Activated T-cell treated with anti-CD3 and anti-CD28 coated beads, Interleukin-2, amount 50 U/mL, for 72 hours (primary cell): ENCODE measurements at places on chromosomes 1 and 21. TPM values are rescaled to one million over a fixed set of nuclear protein-coding genes. Genes with fewer than 3 reads are reported as not detected.
A peak's percentile ranks its signal among the peaks of the same experiment; 100 is the strongest.

DNA sequence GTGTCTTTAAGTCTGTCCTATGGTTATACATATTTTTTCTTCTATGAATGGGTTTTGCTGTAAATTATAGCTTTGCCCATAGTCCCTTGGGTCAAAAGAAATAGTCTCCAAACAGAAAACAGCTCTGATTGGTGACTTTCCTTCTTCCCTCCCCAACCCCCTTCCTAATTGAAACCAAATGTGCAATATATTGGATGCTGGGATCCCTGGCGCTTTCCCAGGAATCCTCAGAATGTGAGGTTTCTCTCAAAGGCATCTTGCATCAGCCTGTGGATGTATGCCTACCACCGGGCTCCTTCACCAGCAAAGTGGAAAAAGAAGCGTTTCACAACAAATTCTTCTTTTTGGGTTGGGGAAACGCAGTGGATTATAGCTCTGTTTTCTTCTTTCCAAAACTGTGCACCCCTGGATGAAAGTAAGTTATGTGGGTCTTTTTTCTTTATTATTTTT, at the start of gene DDR2:
Gene DDR2 (plus strand): TSS at position 248 of the 450 bp plus-strand sequence. CDS start 86,600 bp downstream, outside the sequence.
- no peak for DNase-seq

- no peak for DNase-seq
Measured at GRCh38 chr1:981955-982558, at the start of gene PERM1. PERM1 (minus strand) TSS chr1:982093; CDS start chr1:981029, 1,064 bp downstream.

DPH5 gene
- 64.2 TPM for total RNA-seq

GRCh38 chr1:200535605-200536004, 84.9 kb downstream of the KIF14 start:
- peak; percentile 17 for DNase-seq

DNA sequence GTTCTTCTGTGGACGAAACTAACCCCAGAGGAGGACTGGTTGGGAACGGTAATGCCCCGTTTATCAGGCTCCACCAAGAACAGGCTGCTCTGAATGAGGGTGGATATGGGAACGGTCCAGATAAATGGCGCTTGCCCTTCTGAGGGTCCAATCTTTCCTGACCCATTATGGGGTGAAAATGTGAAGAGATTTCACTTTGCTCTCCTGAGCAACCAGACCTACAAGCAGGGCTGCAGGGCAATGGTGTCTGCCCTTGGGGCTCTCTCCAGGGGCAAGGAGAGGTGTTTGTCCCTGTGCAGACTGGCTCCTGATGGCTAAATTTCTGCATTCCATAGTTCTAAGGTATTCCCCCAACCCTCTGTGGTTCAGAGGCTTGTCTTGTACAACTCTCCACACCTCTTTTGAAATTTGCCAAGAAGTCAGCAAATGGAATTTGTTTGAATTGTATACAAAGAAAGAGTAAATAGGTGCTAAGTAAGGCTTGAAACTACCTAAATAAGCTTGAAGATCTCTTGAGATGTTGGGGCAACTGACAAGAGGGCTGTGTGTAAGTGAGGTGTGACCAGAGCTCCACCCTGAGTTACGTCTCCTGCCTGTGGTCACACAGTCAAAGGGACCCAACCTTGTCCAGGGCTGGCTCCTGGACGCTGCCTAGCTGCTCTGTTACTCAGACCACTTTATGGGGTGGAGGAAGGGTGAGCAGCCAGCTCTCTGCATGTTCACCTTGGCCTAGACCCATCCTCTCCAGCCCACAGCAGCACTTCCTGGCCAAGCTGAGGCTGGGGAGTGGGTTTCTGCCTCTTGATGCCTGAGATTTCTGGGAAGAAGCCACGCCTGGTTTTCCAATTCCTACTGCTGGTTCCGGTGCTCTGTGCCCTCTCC, 24.8 kb downstream of the SLC2A1 start:
- DNase-seq: no peak

- DNase-seq: no peak
Measured at GRCh38 chr1:184031409-184032107, 6.0 kb downstream of the COLGALT2 start.

DNA sequence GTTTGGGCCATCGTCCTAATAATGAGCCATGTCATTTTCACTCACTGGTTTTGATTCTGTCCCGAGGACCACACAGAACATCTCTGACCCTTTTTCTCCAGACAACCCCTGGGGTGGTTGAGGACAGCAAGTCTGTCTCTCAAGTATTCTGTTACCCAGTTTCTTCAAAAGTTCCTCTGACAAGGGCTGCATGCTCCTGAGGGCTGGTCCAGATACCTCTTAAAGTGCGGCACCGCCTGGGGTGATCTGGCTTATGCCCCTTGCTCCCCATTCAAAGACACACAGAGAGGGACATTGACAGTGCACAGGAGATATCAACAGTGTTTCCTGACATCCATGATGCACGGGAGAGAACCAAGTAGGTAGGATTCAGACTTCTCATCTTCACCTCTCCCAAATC, 132.9 kb upstream of the EDN2 start:
- no peak for DNase-seq

HES4 gene
- 9.9 TPM for total RNA-seq

GRCh38 chr1:77516106-77516505, 166.4 kb downstream of the ZZZ3 start:
- no peak for DNase-seq

- no peak for DNase-seq
Measured at GRCh38 chr1:232726048-232726779, 79.0 kb upstream of the MAP10 start.
